ENCODE measurements at places on chromosomes 1 and 21.

GRCh38 chr1:158076441-158076840, 83.0 kb downstream of the KIRREL1 start:
- no peak for DNase-seq

- no peak for DNase-seq
Measured at GRCh38 chr1:226111098-226111882, 48.8 kb downstream of the H3-3A start.

DNA sequence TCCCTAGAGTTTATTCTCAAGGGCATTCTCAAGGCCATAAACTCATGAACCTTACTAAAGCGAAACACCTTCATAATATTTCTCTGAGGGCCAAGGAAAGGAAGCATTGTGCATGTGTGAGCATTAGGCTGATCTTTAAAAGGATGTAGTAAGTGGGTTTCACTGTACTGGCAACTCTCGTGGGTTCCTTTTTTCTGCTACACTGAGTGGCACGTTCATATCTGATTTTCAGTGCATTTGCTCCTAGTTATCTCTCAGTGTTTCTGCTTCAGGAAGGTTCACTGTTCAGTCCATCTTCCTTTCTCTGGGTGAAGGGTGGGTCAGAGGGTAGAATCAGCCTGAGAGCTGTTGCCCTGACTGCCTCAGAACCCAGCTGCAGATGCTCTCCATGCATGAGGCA, 192.8 kb upstream of the ADGRL2 start:
- no peak for DNase-seq

GRCh38 chr1:100921110-100921706, 25.3 kb downstream of the SLC30A7 start:
- DNase-seq: no peak

GRCh38 chr1:244128591-244129383, 77.7 kb downstream of the ZBTB18 start:
- no peak for DNase-seq

GRCh38 chr1:54161495-54162168, 8.8 kb upstream of the CDCP2 start:
- DNase-seq: no peak

- DNase-seq: no peak
Measured at GRCh38 chr1:198352975-198353695, 187.3 kb downstream of the ATP6V1G3 start.

GRCh38 chr1:234957330-234958065, 171.1 kb downstream of the TOMM20 start:
- DNase-seq: peak; percentile 79

DNA sequence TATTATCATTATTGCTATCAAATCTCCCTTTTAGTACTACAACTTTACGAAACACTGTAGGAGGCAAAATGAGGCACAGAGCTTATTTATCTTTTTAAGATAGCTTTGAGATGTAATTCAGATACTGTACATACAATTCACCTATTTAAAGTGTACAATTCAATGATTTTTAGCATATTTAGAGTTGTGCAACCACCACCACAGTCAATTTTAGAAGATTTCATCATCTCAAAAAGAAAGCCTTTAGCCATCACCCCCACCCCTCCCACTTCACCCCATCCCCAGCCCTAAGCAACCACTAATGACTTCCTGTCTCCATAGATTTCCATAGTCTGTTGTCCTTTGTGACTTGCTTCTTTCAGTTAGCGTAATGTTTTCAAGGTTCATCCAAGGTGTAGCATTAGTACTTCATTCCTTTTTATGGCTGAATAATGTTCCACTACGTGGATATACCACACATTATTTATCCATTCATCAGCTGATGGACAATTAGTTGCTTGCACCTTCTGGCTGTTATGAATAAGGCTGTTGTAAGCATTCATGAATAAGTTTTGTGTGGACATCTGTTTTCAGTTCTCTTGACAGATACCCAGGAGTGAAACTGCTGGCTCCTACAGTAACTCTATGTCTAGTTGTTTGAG, 9.4 kb upstream of the CAPN9 start:
- no peak for DNase-seq

- DNase-seq: no peak
Measured at GRCh38 chr1:225875044-225875815, 7.0 kb downstream of the TMEM63A start.

GRCh38 chr1:43293896-43294760, 6.7 kb upstream of the TIE1 start:
- no peak for DNase-seq

DNA sequence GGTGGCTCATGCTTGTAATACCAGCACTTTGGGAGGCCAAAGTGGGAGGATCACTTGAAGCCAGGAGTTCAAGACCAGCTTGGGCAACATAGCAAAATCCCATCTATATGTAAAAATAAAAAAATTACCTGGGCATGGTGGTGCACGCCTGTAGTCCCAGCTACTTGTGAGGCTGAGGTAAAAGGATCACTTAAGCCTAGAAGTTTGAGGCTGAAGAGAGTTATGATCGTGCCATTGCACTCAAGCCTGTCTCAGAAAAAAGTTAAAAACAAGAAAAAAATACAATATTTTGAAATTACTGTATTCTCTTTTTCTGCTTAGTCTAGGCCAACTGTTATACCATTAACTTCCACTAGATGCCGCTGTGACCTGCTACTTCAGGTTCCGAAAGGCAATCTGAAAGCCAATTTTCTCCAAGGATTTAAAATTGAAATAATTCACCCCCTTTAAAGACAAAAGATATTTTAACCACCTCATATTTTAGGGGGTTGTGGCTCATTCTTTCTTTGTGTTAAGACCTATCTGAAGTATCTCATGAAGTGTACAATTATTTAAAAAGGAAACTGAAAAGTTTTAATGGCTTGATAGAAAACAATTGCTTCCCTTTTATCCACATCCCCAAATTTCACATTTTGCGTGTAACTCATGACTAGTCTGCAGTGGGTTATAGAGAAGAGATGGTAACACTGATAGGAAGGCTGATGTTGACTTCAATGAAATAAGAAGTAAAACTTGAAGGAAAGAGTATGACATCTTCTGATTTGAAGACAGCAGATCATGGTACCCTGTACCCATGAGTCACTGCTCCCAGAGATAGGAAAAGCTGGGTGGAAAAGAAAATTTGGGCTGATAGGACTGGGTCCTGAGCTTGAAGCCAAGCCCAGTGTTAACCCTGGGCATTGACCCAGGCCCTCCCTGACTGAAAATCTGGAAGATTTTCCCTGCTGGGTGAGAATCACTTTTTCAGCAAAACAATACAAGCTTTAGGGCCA, 24.4 kb upstream of the CLDN14 start:
- DNase-seq: no peak

DNA sequence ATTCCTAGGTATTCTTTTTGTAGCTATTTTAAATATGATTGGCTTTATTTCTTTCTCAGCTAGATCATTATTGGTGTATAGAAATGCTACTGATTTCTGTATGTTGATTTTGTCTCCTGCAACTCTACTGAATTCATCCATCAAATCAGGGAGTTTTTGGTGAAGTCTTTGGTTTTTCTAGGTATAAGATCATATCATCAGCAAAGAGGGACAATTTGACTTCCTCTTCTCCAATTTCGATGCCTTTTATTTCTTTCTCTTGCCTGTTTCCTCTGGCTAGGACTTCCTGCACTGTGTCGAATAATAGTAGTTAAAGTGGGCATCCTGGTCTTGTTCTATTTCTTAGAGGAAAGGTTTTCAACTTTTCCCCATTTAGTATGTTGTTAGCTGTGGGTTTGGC, 27.5 kb upstream of the PRKACB start:
- DNase-seq: no peak
